Astrocyte of the cerebellum (primary cell): ENCODE measurements at places on chromosomes 13 and 19.

DNA sequence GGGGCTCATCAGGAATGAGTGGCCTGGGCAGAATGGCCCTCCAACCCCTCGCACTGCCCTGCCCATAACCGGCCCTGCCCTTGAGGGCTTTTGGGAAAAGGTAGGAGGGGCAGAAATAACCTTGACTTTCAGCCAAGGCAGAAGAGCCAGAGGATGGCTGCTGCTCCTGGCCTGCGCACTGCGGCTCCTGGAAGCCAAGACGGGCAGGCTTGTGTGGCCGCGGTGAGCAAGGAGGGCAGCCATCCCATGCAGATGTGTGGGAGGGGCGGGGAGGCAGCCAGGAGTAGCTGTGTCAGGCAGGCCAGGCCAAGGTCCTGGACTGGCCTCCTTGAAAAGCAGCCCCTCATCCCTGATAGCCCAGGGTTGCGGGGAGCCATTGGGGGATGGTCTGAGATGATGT lies 57.6 kb upstream of the URI1 start:
- DNase-seq = no peak

GRCh38 chr19:33849551-33850147 lies 53.0 kb downstream of the KCTD15 start:
- no peak for DNase-seq

GRCh38 chr13:111657013-111657412 lies 336.6 kb downstream of the TEX29 start:
- no peak for DNase-seq

- no peak for DNase-seq
Observed at GRCh38 chr19:41821003-41821735, 23.3 kb downstream of the LYPD4 start.

GRCh38 chr19:39032063-39032918 lies at the start of gene FBXO27:
Gene FBXO27, minus strand, starts transcription at chr19:39032549. Its CDS starts 322 bp downstream, at chr19:39032227.
- no peak for DNase-seq

GRCh38 chr19:6252066-6252465 lies 27.7 kb downstream of the MLLT1 start:
- no peak for DNase-seq

GRCh38 chr13:113828282-113828825 lies 35.5 kb downstream of the GAS6 start:
- DNase-seq = no peak

DNA sequence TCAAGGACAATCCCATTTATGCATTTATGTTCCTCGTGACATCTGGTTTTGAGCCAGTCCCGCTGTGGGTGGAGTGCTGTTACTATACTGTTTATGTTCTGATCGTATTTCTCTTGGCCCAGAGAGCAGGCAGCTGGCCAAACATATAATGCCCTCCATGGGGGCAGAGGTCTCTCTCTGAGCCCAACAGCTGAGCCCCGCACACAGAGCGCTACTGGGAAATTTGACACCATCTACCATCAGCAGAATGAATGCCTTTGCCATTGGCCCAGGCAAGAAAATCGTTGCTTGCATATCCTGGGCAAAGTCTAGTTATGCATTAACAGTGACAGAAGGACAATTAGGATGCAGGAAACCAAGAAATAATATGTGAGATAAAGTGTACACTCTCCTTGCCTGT lies 126.8 kb upstream of the CACNA1A start:
- no peak for DNase-seq

GRCh38 chr13:66033924-66034323 lies 1196.2 kb downstream of the PCDH9 start:
- no peak for DNase-seq

- DNase-seq = no peak
Observed at GRCh38 chr13:23654111-23655110, 84.2 kb downstream of the TNFRSF19 start.

- DNase-seq = no peak
Observed at GRCh38 chr13:90898811-90899210, 448.7 kb upstream of the MIR17HG start.

GRCh38 chr19:52923778-52924593 lies 758 bp upstream of the ZNF888 start:
- DNase-seq = no peak

DNA sequence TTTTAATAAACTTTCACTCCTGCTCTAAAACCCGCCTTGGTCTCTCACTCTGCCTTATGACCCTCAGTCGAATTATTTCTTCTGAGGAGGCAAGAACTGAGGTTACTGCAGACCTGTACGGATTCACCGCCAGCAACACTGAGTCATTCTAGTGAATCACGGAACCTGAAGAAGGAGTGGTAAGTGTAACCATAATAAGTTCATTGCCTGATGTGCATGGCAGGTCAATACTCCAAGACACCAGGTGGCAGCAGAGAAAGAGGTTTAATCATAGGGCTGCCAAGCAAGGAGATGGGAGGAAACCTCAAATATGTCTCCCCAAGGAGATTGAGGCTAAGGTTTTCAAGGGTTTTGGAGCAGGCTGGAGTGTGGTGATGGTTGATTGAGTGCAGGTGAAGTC lies 204.3 kb upstream of the IPO5 start:
- no peak for DNase-seq
